ENCODE measurements at places on chromosomes 2 and 18.
A peak's percentile ranks its signal among the peaks of the same experiment; 100 is the strongest.

DNA sequence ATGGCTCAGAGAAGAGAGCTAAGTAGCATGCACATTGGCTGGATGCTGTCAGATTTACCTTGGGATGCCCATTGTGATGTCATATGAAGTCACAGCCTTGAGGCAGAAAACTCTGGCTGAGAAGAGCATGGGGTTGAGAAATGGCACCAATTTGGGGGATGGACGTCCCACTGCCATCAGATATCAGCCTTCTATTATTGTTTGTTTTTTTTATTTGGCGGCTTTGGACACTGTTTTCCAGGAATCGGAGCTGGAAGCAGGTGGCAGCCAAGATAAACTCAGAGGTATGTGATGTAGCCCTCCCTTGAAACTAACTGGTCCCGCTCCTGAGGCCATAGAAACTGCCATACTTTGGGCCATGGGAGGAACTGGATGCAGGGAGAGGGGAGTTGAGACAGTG, 40.6 kb downstream of the GCKR start:
- DNase-seq, result no peak

GRCh38 chr2:161434118-161434517, 18.0 kb downstream of the TBR1 start:
- DNase-seq, result no peak

DNA sequence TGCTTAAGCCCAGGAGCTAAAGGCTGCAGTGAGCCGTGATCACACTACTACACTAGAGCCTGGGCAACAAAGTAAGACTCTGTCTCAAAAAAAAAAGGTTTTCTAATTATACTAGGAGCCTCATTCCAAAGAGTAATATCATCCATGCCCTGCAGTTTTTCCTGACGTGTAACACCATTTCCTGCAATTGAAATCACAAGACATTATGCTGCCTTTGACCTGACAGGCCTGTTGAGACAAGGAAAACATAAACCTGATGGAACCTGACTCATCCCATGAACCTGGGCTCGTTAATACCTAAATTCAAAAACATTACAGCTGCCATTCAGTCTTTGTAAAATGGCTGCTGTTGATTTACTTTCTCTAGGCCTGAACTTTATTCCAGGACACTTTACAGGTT, 58.7 kb upstream of the PEX13 start:
- DNase-seq, result no peak

DNA sequence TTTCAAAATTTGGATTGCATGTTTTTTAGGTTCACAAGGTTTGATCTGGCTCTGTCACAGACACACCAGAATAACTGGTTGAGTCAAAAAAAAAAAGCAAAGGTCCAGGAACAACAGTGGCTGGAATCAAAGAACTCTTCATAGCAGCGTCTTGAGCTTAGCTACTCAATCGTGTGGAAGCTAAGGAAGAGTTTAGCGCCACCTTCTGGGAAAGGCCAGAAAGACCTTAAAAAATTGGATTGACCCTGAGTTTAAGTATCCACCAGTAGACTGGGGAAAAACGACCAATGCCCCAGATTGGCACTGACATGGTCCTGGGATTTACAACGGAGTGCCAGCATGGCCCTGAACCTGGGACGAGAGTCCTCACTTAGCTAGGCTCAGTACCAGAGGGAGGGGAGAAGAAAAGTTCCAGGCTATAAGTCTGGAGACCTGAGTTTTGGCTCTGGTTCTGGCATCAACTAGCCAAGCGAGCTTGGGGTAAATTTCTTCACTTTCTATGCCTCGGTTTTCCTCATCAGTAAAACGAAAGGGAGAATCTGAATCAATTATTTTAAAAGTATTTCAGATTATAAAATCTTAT, 71.1 kb upstream of the TFCP2L1 start:
- peak; percentile 56 for DNase-seq

- peak; percentile 48 for DNase-seq
Observed at GRCh38 chr2:231708773-231709635, 679 bp downstream of the PTMA start.

Measured in RPMI7951 (cell line).